Ovary (tissue), 10 donors: ENCODE measurements at places on chromosomes 13 and 19.

- no peaks in the 10 kb centered on the region for H3K27me3 ChIP-seq
- no peak overlapping the region for H3K4me3 ChIP-seq
- H3K36me3 ChIP-seq, result no peaks in the 10 kb centered on the region
- H3K27ac ChIP-seq, result no peak overlapping the region
- H3K4me1 ChIP-seq, result no peaks in the 10 kb centered on the region
Observed at GRCh38 chr13:76336889-76337844, 549.0 kb downstream of the KCTD12 start.

GRCh38 chr13:59391696-59392095 is 772.0 kb downstream of the DIAPH3 start:
- no peak overlapping the region for H3K27ac ChIP-seq
- DNase-seq, result no peak
- no peaks in the 10 kb centered on the region for H3K36me3 ChIP-seq
- no peaks in the 10 kb centered on the region for H3K27me3 ChIP-seq
- no peak overlapping the region for H3K4me3 ChIP-seq

DNA sequence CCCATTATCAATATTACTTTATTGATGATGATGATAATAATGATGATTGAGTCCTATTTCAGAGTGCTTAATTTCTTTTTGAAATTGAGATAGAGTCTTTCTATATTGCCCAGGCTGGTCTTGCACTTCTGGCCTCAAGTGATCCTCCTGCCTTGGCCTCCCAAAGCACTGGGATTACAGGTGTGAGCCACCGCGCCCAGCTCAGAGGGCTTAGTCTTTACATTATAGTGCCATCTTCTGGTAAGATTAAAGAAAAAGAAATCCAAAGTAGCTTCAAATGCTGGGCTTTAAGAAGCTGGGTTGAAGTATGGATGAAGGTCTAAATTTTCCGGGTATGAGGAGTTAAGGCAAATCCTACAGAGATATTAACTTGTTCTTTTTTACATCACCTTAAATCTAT is 3.4 kb upstream of the ZNF333 start:
- H3K27ac ChIP-seq, result no peak overlapping the region
- no peaks in the 10 kb centered on the region for H3K27me3 ChIP-seq
- no peaks in the 10 kb centered on the region for H3K4me1 ChIP-seq
- H3K36me3 ChIP-seq, result no peaks in the 10 kb centered on the region
- no peak overlapping the region for H3K4me3 ChIP-seq

DNA sequence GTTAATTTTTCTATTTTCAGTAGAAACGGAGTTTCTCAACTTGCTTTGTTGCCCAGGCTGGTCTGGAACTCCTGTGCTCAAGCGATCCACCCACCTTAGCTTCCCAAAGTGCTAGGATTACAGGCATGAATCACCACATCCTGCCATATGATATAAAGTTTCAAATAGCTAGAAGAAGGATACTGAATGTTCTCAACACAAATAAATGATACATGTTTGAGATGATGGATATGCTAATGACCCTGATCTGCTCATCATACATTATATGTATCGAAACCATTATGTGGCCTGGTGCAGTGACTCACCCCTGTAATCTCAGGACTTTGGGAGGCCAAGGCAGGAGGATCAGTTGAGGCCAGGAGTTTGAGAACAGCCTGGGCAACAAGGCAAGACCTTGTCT is 11.5 kb downstream of the CIB3 start:
- H3K4me3 ChIP-seq, result no peak overlapping the region
- H3K36me3 ChIP-seq, result no peaks in the 10 kb centered on the region
- no peak for DNase-seq
- H3K27me3 ChIP-seq, result no peaks in the 10 kb centered on the region

GRCh38 chr19:30653646-30654386 is 281.6 kb downstream of the ZNF536 start:
- no peaks in the 10 kb centered on the region for H3K36me3 ChIP-seq
- H3K4me1 ChIP-seq, result no peaks in the 10 kb centered on the region
- H3K27me3 ChIP-seq, result no peaks in the 10 kb centered on the region
- DNase-seq, result no peak
- no peak overlapping the region for H3K27ac ChIP-seq

- H3K4me1 ChIP-seq, result no peaks in the 10 kb centered on the region
- no peaks in the 10 kb centered on the region for H3K27me3 ChIP-seq
- no peak for DNase-seq
- H3K27ac ChIP-seq, result no peak overlapping the region
- H3K4me3 ChIP-seq, result no peak overlapping the region
Observed at GRCh38 chr13:19817510-19818158, 34.9 kb upstream of the PSPC1 start.

DNA sequence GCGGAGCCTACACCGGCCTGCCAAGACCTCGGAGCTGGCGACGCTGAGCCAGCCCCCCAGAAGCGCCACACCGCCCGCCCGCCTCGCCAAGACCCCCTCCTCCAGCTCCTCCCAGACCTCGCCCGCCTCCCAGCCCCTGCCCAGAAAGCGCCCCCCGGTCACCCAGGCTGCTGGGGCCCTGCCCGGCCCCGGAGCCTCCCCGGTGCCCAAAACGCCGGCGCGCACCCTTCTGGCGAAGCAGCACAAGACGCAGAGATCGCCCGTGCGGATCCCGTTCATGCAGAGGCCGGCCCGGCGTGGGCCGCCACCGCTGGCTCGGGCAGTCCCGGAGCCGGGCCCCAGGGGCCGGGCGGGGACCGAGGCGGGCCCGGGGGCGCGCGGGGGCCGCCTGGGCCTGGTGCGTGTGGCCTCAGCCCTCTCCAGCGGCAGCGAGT is 10.2 kb downstream of the C19orf25 start:
- no peak overlapping the region for H3K27ac ChIP-seq
- no peak for DNase-seq
- peaks cover 11% of the 10 kb centered on the region for H3K27me3 ChIP-seq
- H3K4me1 ChIP-seq, result peaks cover 35% of the 10 kb centered on the region

DNA sequence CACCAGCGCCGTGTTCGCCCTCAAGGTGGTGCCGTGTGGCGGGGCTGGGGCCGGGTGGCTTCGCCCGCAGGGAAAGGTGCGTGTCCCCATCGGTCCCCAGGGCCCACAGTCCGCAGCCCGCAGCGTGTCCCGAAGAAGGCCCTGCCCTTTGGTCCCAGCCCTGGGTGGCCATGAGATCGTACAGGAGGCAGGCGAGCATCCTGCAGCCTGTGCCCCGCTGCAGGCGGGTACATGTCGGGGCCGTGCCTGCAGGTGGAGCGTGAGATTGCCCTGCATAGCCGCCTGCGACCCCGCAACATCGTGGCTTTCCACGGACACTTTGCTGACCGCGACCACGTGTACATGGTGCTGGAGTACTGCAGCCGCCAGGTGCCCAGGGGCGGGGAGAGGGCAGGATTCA is 1.5 kb downstream of the PLK5 start:
- DNase-seq, result no peak
- no peaks in the 10 kb centered on the region for H3K36me3 ChIP-seq
- H3K4me3 ChIP-seq, result no peak overlapping the region
- H3K27ac ChIP-seq, result no peak overlapping the region
- H3K4me1 ChIP-seq, result peaks cover 3% of the 10 kb centered on the region
- H3K27me3 ChIP-seq, result no peaks in the 10 kb centered on the region

GRCh38 chr13:105502193-105502592 is 1033.3 kb downstream of the EFNB2 start:
- DNase-seq, result no peak
- no peaks in the 10 kb centered on the region for H3K4me1 ChIP-seq
- no peaks in the 10 kb centered on the region for H3K36me3 ChIP-seq
- no peak overlapping the region for H3K4me3 ChIP-seq
- H3K27ac ChIP-seq, result no peak overlapping the region
